RPMI8226 (cell line): ENCODE measurements at places on chromosomes 16 and 17.

DNA sequence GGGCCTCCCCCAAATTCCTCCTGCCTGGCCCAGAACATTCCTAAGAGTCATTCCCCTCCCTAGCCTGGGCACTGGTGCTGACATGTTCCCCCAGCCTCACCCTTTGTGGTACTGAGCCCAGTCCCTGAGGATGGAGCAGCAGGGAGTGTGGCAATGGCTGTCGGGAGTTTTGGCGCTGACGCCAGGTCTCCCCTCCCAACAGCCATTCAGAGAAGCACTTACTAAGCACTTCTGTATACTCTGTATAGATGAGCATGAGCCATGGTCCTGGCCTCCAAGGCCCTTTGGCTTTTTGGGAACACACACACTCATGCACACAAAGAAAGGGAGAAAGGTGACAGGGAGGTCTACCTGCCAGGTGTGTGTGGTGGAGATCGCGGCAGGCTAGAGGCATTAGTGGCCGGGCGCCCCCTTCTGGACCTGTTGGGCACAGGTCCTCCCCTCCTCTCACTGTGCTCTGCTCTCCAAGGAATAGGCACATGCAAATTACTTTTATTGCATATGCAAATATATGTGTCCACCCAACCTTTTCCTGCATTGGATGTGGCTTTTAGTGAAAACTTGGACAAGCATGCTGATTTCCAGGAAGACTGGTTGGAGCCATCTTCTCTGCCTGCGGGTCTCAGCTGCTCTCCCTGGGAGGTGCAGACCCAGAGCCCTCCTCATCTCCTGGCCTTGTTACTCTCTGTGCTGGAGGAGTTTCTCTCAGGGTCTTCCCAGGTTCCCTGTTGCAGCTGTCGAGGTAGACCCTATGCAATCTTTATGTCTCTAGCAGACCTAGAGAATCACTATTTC, 17.4 kb upstream of the C17orf107 start:
- DNase-seq: peak; percentile 66

DNA sequence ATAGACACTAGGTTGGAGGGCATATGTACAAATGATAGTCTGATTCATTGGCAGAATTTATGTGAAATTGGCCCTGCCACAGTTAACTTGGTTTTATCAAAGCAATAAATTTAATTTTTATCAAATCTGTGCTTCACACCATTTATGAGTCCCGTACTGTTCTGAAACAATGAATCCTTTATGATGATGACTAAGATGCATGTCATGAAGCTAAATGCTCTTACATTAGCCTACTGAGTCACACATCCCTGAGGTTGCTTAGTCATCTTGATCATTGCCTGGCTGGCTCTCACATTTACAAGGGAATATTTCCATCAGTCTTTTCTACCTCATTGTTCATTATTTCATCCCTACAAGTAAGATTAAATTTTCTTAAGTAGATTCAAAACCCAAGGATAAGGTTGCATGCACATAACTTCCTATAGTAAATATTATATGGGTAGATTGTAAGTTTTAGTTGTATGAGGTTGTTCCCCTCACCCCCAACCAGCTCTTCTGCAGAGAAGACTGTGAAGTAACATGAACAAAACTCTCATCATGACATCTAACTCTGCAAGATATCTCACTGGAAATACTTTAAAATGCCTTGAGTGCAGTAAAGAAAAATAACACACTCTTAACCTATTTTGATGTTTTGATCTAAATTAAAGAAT, 170.7 kb downstream of the CYB561 start:
- no peak for DNase-seq

- no peak for DNase-seq
These were observed 9.3 kb downstream of the TACO1 start for GRCh38 chr17:63609816-63610573.

DNA sequence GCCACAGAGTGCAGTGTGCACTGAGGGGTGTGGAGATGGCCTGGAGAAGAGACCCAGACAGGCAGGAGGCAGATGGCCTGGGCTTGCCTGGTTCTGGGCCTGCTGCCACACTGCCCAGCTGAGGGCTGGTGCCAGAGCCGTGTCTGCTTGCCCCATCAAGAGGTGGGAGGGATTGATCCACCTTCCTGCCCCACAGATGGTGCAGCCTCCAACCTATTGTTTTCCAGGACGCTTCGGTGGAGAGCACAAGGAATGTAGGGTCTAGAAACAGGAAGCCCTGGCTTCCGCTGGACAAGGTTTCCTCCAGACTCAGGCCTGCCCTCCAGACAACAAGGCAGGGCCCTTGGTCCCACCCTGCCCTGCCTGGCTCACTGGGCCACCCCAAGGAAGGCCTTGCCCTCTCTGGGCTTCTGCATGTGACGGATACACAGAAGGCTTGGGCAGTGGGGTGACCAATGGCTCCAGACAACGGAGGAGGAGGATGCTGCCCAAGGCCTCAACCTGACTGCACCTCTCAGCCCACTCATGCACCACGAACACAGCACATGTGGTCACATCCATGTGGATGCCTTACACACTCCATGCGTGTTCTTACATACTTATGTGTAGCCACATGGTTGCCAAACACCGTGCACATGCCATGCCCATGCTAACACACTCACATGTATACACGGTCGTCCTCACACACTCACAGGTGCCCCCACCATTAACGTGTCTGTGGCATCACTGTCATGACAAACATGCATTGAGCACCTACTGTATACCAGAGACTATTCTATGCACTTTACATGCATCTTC, 6.5 kb upstream of the CDH5 start:
- no peak for DNase-seq

GRCh38 chr16:73547552-73548403, 499.9 kb upstream of the ZFHX3 start:
- DNase-seq: no peak

DNA sequence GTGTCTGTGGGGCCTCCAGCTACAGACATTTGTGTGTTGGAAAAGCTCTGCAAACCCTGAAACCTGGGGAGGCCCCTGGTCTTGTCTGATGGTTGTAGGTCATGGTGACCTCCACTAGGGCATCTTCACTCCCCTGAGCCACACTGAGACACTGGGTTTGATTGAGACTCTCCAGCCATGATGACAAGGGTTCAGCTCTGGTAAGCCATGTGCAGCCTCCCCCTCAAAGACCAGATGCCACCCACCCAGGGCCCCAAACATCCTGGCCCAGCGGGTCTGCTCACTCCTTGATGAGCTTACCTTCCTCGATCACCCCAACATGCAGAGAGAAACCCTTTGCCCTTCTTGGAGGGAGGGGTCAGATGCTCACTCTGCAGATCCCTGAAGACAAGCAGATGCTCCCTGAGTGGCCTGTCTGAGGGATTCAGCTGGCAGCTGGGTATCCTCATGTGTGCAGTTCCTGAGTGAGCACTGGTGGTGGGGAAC, 101.6 kb downstream of the METRNL start:
- no peak for DNase-seq

GRCh38 chr17:82372249-82373071, 895 bp downstream of the UTS2R start:
- no peak for DNase-seq

DNA sequence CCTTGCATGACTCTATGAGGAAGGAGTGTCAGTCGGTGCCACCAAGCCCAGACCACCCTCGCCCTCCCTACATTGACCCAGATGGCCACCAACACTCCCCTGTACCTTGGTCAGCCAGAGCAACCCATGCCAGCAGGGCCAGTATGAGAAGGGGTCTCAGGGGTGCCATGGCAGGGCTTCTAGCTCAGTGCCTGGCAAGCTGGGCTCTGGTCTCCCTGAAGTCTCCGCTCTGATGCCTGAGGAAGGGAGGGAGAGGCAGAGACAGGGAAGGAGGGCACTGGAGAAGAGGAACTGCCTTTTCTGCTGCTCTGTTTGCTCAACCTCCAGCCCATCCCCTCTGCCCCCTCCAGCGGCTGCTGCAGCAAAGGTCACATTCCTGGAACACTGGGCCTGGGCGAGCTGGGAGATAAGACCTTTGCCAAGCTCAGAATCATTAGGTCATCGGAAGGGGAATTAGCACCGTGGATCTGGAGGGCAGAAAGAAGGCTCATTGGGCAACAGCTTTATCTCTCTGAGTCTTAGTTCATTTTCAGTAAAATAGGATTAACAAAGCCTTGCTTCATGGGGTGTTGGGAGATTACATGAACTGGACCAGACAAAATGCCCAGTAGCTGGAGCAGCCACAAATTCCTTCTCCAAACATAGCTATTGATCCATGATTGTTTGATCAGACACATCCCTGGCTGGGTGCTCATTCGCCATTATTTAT, at the start of gene VTN:
TSS of gene VTN (minus strand) at position 273 of the 709 bp plus-strand sequence. CDS start at position 169, 104 bp downstream.
- no peak for DNase-seq

DNA sequence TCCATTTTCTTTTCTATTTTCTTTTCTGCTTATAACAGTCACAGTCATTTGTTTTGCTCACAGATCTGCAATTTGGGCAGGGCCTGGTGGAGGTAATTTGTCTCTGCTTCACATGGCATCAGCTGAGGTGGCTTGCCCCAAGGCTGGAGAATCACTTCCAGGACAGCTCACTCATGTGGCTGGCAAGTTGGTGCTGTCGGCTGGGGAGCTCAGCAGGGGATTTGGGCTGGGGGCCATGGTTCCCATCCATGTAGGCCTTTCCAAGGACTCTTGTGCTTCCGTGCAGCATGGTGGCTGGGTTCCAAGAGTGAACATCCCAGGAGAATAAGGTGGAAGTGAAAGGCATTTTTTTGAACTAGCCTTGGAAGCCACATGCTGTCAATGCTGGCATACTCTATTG, 85.7 kb downstream of the MGAT5B start:
- DNase-seq: peak; percentile 15

DNA sequence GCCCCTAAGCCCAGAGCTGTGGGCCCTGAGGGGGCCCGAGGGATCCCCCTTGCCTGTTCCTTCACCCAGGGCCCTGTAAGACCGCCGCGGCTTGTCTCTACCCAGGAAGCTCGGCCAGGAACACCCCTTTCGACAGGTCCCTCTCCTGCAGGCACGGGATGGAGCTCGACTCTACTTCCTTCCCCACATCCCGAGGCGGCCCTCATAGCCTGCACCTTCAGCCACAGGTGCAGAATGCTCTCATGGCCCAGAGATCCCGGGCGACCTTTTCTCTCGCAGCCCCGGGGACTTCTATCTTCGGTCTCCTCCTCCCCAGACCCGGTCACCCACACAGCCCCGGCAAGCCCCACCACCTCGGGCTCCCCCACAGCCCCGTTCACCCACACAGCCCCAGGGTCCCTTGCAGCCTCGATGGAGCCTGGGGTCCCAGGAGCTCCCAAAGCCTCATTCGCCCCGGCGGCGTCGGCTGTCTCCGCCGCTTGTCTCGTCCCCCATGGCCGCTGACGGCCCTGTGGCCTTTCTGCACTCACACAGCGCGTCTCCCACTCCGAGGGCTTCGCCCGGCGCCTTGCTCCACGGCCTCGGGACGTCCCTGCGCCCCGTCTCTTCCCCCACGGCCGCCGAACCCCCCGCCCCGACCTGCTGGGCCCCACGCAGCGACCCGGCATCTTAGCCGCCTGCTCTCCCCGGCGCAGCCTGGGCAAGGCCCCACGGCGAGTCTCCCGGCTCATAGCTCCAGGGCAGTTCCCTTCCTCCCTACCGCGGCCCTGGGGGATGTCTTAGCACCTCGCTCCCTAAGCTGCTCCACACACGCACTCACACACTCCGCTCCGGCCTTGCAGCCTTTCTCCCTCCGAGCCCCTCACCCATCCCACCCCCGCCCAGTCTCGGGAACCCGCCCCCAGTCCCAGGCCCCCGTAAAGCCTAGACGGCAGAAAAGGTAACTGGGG, 650 bp downstream of the KIAA0753 start:
- peak; percentile 43 for DNase-seq

DNA sequence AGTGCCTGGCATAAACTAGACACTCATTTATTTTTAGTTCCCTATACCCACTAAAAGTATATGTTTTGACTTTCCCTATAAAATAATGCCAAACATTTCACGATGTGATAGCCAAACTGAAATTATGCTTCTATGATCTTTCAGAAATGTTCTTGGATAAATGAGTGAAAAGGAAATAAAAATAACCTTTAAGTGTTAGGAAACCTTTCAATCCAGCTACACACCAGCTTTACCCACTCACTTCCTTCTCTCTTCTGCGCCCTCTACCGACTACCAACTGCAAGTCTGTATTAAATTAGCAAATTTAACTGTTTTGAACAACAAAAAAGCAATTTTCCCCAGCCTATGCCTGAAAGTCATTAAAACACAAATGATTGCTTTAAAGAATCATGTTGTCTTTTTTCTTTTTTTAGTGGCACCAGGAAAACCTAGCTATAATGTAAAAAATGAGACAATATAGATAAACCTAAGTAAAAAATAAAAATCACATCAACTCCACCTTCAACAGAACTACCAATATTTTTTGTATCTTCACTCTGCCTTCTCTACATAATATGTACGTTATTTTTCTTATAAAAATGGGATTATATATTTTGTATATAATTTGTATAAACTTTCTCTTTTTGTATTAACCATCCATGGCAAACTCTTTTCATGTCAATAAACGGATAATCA, 13.2 kb upstream of the TMEM100 start:
- DNase-seq: peak; percentile 63

- no peak for DNase-seq
These were observed 39.7 kb downstream of the B9D1 start for GRCh38 chr17:19322861-19323260.

GRCh38 chr17:57269598-57270255, 13.4 kb downstream of the MSI2 start:
- no peak for DNase-seq

GRCh38 chr16:19883296-19883965, 1.2 kb downstream of the GPRC5B start:
- DNase-seq: no peak

- DNase-seq: peak; percentile 13
These were observed 8.1 kb upstream of the EPX start for GRCh38 chr17:58184308-58184985.

DNA sequence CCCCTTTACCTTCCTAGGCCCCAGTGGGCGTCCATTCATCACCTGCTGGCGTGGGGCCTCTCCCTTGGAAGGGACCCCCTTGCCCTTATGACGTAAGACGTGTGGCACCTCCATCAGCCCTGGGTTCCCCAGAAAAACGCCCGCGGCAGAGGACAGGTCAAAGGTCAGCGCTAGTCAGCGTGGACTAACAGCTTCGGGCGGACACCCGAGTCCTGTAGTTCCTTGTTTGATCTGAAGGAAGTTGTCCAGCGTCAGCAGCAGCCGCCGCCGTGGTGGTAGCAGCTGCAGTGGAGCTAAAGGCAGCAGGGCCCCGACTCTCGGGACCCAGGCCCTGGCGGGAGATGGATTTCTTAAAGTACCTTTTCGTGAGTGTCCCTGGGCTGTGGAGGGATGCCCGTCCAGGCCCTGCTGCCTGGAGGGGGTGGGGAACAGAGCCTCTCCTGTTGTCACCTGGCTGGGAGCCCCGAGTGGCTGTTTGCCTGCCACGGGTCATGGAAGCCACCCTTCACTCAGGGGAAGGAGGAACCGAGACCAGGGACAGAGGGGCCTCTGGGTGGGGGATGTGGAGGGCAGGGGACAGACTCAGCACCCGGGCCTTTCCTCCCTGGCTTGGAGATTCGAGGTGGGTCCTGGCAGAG, 123.6 kb downstream of the OR1D5 start:
- no peak for DNase-seq
